ENCODE measurements at places on chromosomes 7 and 10. TPM values are rescaled to one million over a fixed set of nuclear protein-coding genes. Genes with fewer than 3 reads are reported as not detected.

The PSMG3 gene
- total RNA-seq = 20.5 TPM

The PHYHIPL gene
- total RNA-seq = not detected

The CRHR2 gene
- not detected for total RNA-seq

The ASAH2B gene
- 2.3 TPM for total RNA-seq

The RTKN2 gene
- total RNA-seq = 11.9 TPM

The SLC26A4 gene
- total RNA-seq = 0.65 TPM

The ATOH7 gene
- total RNA-seq = not detected

The VDAC2 gene
- 94.6 TPM for total RNA-seq

The GDI2 gene
- 482 TPM for total RNA-seq

The CPEB3 gene
- 1.7 TPM for total RNA-seq

The NUTM2A gene
- total RNA-seq = 0.33 TPM

The SEMA3A gene
- total RNA-seq = 118 TPM

The INMT gene
- 219 TPM for total RNA-seq

The IPMK gene
- total RNA-seq = 7.3 TPM

The CYP2E1 gene
- total RNA-seq = 0.82 TPM

The BMS1 gene
- 29.6 TPM for total RNA-seq

The SORCS1 gene
- total RNA-seq = not detected

The TYSND1 gene
- 20.0 TPM for total RNA-seq

The CXCL12 gene
- 54.1 TPM for total RNA-seq

The MACC1 gene
- total RNA-seq = 0.18 TPM

The ANKRD2 gene
- total RNA-seq = 0.27 TPM

The JAKMIP3 gene
- total RNA-seq = 1.1 TPM

The PDK4 gene
- 0.72 TPM for total RNA-seq

The SPDYE8 gene
- total RNA-seq = not detected

The PLAU gene
- total RNA-seq = 21.6 TPM

The EIF4H gene
- total RNA-seq = 225 TPM

The PNLIPRP1 gene
- not detected for total RNA-seq

The TAS2R4 gene
- total RNA-seq = 4.5 TPM

The GPNMB gene
- total RNA-seq = 479 TPM

The FFAR4 gene
- not detected for total RNA-seq

The HIF1AN gene
- total RNA-seq = 12.9 TPM

Data from fibroblast of the aortic adventitia (primary cell).